ENCODE measurements at places on chromosomes 7 and 10. TPM values are rescaled to one million over a fixed set of nuclear protein-coding genes. Genes with fewer than 3 reads are reported as not detected.

The HEPACAM2 gene
- not detected for total RNA-seq

The FAM204A gene
- total RNA-seq = 60.8 TPM

The TFAM gene
- total RNA-seq = 36.0 TPM

The LRIT2 gene
- not detected for total RNA-seq

The NAT16 gene
- total RNA-seq = not detected

The DENND2A gene
- 8.7 TPM for total RNA-seq

The DNA2 gene
- total RNA-seq = 1.6 TPM

- H3K27me3 ChIP-seq = no peaks in the 10 kb centered on the region
- DNase-seq = no peak
- no peak overlapping the region for H3K4me3 ChIP-seq
- H3K4me1 ChIP-seq = no peaks in the 10 kb centered on the region
Observed at GRCh38 chr10:33532901-33533300, 198.4 kb upstream of the NRP1 start.

DNA sequence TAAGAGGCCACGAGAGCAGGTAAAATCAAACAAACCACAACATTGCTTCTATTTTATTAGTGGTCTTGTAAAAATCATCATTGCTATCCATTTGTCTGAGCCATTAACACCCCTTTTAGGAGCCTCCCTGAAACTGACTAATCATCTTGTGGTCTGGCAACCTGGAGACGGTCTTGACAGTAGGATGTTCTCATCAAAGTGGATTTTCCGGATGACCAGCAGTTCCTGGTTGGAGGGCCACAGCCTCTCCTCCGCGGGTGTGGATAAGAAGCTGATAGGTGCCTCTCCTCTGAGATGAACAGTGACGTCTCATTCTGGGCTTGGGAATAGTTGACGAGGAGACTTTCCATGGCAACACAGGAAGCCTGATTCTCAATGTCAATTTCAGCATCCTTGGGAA, 490.7 kb downstream of the TYW1 start:
- no peaks in the 10 kb centered on the region for H3K4me1 ChIP-seq
- H3K27me3 ChIP-seq = no peaks in the 10 kb centered on the region
- no peaks in the 10 kb centered on the region for H3K36me3 ChIP-seq
- no peak overlapping the region for H3K4me3 ChIP-seq

GRCh38 chr7:48171202-48171601, at the start of gene ABCA13:
ABCA13 (plus strand) TSS chr7:48171458; CDS start chr7:48171484, 26 bp downstream.
- H3K27ac ChIP-seq = no peak within 1 kb of the TSS
- H3K36me3 ChIP-seq = no peaks in the 10 kb centered on the region
- H3K4me3 ChIP-seq = no peak within 1 kb of the TSS
- no peaks in the 10 kb centered on the region for H3K27me3 ChIP-seq

GRCh38 chr10:91745090-91745831, 53.0 kb upstream of the TNKS2 start:
- peaks cover 5% of the 10 kb centered on the region for H3K27me3 ChIP-seq
- H3K36me3 ChIP-seq = no peaks in the 10 kb centered on the region
- no peak overlapping the region for H3K27ac ChIP-seq
- no peak for DNase-seq

GRCh38 chr10:21329995-21330627, 195.4 kb downstream of the SKIDA1 start:
- H3K27ac ChIP-seq = peak overlapping the region; percentile 36
- no peaks in the 10 kb centered on the region for H3K4me1 ChIP-seq
- H3K4me3 ChIP-seq = no peak overlapping the region
- H3K27me3 ChIP-seq = no peaks in the 10 kb centered on the region

DNA sequence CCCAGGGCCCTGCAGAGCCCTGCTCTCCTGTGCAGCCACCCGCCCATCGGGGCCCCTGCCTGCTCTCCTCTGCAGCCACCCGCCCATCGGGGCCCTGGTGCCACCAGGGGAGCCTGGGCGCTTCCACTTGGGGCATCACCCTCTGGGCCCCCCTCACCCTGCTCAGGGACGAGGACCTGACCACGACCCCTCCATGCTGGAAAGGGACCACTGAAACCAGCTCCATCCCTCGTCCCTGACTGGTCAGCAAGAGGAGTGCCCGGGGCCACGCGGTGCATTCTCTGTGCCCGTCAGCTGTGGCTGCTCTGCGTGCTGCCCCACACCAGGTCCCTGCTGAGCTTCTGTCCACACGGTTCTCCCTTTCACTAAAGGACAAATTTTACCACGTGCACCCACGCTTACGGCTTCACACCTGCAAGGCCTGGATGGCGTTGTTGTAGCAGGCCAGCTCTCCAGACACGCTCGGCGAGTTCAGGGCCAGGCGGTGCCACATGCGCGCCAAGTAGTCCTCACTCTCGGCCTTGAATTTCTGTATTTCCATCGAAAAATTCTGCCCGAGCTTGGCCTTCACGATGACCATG, 57.6 kb downstream of the CFAP46 start:
- H3K4me1 ChIP-seq = no peaks in the 10 kb centered on the region
- no peak overlapping the region for H3K4me3 ChIP-seq
- H3K27ac ChIP-seq = no peak overlapping the region
- DNase-seq = no peak
- no peaks in the 10 kb centered on the region for H3K36me3 ChIP-seq
- no peaks in the 10 kb centered on the region for H3K27me3 ChIP-seq

GRCh38 chr7:69864822-69865221, 266.5 kb downstream of the AUTS2 start:
- no peak overlapping the region for H3K4me3 ChIP-seq
- no peaks in the 10 kb centered on the region for H3K4me1 ChIP-seq

DNA sequence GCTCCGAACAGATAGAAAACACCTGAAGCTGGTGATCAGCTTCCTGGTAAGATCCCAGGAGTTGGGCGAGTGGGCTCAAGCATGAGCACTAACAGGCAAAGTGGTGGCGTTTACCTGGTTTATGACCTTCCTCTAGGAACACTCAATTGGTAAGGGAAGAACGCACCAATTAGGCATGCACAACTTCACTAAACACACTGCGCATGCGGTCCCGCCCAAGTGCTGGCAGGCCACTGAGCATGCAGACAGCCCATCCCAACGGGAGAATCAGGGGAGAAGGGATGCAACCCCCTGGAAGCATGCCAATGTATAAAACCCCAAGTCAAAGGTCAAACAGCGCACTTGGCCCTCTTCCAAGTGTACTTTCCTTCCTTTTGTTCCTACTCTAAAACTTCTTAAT, 70.4 kb downstream of the LYZL2 start:
- no peak for DNase-seq
- H3K27me3 ChIP-seq = no peaks in the 10 kb centered on the region
- no peak overlapping the region for H3K27ac ChIP-seq

DNA sequence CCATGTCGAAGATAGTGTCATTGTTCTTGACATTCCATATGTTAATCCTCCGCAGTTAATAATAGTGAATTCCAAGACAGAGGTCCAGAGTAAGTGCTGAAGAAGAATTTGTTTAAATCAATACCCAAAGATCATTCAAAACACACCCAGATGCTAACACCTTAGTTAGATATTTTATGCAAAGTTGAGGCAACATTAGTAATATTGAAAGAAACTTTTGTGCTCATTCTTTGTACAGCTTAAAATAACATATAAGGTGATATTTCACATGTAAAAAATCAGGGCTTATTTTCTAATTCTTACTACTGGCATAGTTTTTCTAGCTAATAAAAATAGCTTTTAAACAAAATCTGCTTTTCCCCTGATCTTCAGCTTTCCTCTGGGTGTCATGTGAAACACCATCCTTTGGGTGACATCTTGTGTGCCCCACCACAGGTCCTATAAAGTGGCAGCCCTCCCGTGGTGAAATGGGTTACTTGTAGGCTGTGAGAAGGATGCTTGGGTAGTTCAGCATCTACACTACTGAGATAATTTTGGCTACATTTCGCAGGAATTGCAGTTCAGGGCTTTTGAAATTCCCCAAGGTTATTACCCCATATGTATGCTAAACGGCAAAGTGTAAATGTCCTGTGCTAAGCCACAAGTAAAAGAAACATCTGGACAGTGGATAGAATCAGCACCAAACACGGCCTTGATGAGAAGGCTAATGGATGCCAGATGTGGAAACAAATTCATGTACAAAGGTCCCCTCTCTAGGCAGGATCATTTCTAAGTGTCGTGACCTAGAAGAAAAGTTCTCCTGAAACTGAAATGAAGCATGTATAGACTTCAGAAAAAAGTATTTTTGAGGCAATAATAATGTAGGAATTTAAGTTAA, 105.4 kb downstream of the GRM3 start:
- DNase-seq = no peak
- H3K27me3 ChIP-seq = no peaks in the 10 kb centered on the region
- no peaks in the 10 kb centered on the region for H3K4me1 ChIP-seq
- no peaks in the 10 kb centered on the region for H3K36me3 ChIP-seq
- H3K27ac ChIP-seq = no peak overlapping the region
- no peak overlapping the region for H3K4me3 ChIP-seq

- H3K36me3 ChIP-seq = no peaks in the 10 kb centered on the region
- DNase-seq = no peak
- no peak overlapping the region for H3K27ac ChIP-seq
- H3K4me1 ChIP-seq = peaks cover 6% of the 10 kb centered on the region
Observed at GRCh38 chr10:4270116-4270515, 485.1 kb upstream of the KLF6 start.

DNA sequence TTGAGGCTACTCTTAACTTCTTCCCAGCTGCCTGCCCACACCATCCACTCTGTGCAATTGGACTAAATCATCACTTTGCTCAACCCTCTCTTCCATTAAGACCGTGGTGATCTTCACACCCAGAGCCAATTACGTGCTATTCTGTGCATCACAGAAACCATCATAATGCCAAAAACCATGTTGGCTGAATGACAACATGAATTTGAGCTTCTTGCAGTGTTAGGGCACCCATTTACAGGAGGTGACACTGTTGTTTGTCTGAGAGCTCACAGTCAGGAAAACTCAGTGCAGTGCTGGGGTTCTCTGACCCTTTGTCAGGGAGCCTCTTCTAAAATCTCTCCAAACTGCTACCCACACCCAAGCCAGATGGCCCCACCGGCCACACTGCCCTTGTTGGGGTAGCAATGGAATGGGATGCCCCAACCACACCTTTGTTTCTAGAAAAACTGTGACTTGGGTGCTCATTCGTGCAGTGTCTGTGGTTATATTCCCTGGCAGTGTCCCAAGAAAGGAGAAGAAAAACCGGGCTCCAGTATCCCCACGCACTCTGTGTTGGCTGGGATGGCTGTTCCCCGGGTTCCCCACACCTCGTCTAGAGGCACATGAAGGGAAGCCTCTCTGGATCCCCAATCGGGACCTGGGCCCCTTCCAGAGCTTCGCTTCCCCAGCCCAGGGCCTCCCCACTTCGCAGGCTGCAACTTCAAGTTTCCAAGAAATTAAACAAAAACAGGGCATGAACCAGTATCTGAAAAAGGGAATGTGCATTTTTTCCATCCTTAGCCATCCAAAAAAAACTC, 2.0 kb upstream of the TNS3 start:
- no peak for DNase-seq
- no peak overlapping the region for H3K27ac ChIP-seq
- H3K36me3 ChIP-seq = no peaks in the 10 kb centered on the region
- H3K4me1 ChIP-seq = peaks cover 11% of the 10 kb centered on the region
- no peak overlapping the region for H3K4me3 ChIP-seq

GRCh38 chr10:35927990-35928488, 285.9 kb upstream of the FZD8 start:
- H3K4me1 ChIP-seq = no peaks in the 10 kb centered on the region
- no peak for DNase-seq
- peaks cover 2% of the 10 kb centered on the region for H3K27me3 ChIP-seq
- no peaks in the 10 kb centered on the region for H3K36me3 ChIP-seq

- H3K27ac ChIP-seq = no peak overlapping the region
- no peak for DNase-seq
- H3K4me1 ChIP-seq = peaks cover 42% of the 10 kb centered on the region
- H3K27me3 ChIP-seq = no peaks in the 10 kb centered on the region
- peaks cover 4% of the 10 kb centered on the region for H3K36me3 ChIP-seq
- H3K4me3 ChIP-seq = no peak overlapping the region
Observed at GRCh38 chr10:11180228-11180627, 162.6 kb downstream of the CELF2 start.

- H3K27me3 ChIP-seq = peaks cover 4% of the 10 kb centered on the region
- no peak for DNase-seq
Observed at GRCh38 chr10:127854769-127855590, 37.8 kb downstream of the CLRN3 start.

GRCh38 chr7:134630893-134631292, 15.8 kb upstream of the BPGM start:
- no peaks in the 10 kb centered on the region for H3K27me3 ChIP-seq
- no peak for DNase-seq
- H3K36me3 ChIP-seq = no peaks in the 10 kb centered on the region

Measured in psoas muscle (tissue), 8 donors.